Endothelial cell of umbilical vein (primary cell): ENCODE measurements at places on chromosomes 1 and 21. TPM values are rescaled to one million over a fixed set of nuclear protein-coding genes. Genes with fewer than 3 reads are reported as not detected.
A peak's percentile ranks its signal among the peaks of the same experiment; 100 is the strongest.

DNA sequence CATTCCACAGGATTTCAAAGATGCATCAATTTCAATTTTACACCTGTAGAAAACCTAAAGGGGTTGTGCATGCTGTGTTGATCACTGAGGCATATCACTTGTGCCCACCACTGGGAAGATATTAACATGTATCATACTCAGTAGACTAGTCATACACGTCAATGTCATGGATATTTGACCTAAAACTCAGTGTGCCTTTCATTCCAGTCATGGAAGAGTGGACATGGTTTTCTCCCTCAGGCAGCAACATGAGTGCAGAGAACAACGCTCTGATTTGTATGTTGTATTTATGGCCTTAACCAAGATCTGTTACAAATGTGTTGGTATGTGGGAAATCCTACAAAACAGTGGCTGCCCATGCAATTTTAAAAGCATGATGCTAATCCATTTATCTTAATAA lies 6.1 kb upstream of the C1orf53 start:
- no peak for DNase-seq

GRCh38 chr21:45354970-45355369 lies 50.0 kb upstream of the COL18A1 start:
- DNase-seq: no peak

BSND gene
- total RNA-seq: not detected in 2 replicates

- no peak for DNase-seq
Measured at GRCh38 chr21:41921021-41921420, 32.8 kb downstream of the C2CD2 start.

WASF2 gene
- total RNA-seq: 169 and 172 TPM in 2 replicates

TIE1 gene
- 562 and 620 TPM in 2 replicates for total RNA-seq

DNA sequence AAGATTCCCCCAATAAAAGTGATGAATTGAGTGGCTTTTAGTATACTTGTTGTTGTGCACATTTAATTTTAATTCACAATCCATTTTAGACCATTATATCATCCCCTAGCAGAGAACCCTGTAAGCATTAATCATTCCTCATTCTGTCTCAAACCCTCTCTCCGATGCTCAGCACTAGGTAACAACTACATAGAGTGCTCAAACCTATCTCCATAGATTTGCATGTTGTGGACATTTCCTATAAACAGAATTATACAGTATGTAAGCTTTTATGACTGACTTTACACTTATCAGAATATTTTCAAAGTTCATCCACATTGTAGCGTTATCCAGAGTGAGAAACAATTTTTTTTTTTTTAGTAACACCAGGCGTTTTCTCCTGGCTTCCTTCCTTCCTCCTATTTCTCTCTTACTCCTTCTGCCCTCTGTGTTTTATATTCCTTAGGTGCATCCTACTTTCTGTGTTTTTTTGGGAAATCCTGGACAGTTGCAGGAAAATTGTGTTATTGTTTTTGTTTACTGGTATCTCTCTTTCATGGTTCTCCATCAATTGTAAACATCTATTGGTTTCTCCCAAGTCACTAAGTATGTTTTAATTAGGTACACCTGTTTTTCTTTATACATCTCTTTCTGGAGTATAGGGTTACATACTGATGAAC lies 1528.0 kb upstream of the TPTE start:
- no peak for DNase-seq

OR6N1 gene
- total RNA-seq: not detected in 2 replicates

OR2L8 gene
- total RNA-seq: not detected in 2 replicates

GRCh38 chr1:35030756-35031446 lies 844 bp downstream of the ZMYM6 start:
- peak; percentile 73 for DNase-seq

DNA sequence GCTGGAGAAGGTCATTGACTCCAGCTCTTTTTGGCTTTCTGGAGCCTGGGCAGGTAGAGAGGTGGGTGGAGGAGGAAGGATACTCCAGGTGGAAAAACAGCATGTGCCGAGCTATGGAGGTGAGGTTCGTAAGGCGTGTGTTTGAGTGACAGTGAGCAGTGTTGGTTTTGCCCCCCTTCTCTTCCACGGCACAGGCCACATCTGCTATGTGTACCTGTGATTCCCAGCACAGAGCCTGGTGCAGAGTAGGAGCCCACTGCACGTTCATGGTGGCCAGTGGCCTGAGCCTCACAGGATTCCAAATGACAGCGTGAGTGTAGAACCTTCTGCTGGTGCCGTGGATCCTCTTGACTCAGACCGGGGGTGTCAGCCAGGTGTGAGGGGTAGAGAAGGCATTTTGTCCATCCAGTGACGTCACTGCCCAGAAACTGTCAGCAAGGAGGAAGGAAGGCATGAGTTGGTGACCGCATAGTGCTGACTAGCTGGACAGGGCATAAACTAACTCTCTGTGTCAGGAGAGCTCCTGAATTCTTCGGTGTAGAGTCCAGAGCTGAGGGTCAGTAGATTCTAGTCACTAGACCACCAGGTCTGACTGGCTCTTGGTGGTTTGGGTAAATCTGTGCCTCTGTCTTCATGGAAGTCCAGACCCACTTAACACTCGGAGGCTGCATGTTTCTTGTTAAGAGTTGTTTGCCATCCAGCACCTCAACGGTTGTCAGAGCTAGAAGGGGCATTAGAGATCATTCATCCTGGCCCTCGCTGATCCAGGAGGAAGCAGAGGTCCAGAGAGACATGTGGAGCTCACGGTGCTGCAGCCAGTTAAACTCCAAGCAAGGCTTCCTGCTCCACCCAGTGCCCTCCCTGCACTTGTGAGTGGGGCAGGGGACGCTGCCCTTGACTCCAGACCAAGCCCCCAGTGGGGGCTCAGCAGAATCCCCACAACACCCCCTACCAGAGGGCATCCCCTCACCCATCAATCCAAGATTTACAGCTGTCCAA lies 3.8 kb downstream of the QSOX1 start:
- no peak for DNase-seq

DNA sequence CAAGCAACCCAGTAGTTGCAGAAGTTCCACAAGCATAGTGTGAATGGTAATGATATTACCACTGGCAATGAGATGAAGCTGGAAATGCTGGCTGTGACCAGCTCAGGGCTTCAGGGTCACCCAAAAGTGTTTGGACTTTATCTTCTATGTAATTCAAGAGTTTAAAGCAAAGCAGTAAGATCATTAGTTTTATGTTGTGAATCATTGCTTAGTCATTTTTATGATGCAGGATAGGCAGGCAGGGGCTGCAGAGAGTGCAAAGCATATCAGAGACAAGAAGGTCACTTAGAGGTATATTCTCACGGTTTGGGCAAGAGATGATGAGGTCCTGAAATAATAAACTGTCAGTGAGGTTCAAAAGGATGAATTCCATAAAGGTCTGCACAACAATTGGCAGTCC lies 147.4 kb downstream of the OLFM3 start:
- no peak for DNase-seq

FMO3 gene
- total RNA-seq: not detected in 2 replicates

HPDL gene
- 5.6 and 5.9 TPM in 2 replicates for total RNA-seq

DNA sequence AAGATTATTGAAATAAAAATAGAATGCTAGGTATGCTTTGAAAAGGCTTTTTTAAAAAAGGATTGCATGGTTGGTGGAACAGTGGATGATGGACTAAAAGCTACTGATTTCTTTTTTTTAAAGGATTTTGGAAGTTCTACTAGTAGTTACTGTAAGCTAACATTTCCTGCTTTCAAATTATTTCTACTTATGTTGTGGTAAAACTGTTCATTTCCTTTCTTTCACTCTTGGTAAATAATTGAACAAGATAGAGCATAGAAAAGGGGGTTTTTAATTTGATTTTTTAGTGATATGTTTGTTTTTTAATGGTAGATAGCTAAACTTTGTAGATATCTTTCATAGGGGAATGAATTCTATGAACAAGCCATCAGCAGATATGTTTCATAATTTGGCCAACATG lies 104.4 kb downstream of the OLFML2B start:
- no peak for DNase-seq

DNA sequence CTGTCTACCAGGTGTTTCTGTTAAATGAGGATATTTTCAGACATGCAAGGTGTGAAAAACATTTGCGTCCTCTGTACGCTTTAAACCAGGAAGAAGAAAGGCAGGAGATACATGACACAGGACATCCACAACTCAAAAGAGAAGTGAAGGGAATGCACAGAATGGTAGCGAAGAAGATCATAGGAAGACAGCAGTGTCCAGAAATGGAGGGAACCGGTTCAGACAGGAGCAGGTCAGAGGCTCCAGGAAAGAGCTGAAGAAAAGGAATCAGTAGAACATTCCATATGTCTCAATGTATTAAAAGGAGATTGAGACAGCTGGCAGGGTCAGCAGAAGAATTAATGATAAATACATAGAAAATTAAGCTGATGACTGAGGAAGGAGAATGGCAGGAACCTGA lies 190.9 kb downstream of the CDC7 start:
- DNase-seq: no peak

DNA sequence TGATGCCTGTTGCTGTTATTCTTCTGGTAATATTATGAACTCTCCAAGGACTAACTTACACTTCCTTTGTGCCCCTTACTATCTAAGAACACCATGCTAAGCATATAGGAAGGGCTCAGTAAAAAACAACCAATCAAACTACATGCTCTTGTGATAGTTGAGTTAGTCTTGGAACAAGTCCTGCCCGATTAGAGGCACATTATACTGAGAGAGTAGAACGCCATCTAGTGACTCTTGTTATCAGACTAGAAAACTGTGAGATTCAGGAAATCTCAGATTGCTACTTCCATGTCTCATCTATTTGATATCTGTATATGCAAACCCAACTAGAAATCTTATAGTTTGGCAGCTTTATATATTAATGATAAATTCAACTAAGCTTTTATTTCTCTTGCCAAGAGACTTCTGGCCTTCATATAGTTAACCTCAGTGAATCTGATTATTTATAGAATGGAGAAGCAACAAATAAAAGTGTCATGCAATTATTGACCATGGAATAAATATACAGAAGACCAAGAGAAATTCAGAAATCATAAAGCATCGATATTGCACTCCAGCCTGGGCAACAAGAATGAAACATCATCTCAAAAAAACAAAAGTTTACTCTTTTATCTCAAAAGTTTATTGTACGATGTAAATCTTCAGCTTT lies 7.8 kb upstream of the SRRM1 start:
- peak; percentile 79 for DNase-seq

ANGPTL3 gene
- not detected in 2 replicates for total RNA-seq

IQGAP3 gene
- total RNA-seq: 48.6 and 60.7 TPM in 2 replicates
